Bone marrow (tissue), 2 donors: ENCODE measurements at places on chromosomes 5 and 9.

DNA sequence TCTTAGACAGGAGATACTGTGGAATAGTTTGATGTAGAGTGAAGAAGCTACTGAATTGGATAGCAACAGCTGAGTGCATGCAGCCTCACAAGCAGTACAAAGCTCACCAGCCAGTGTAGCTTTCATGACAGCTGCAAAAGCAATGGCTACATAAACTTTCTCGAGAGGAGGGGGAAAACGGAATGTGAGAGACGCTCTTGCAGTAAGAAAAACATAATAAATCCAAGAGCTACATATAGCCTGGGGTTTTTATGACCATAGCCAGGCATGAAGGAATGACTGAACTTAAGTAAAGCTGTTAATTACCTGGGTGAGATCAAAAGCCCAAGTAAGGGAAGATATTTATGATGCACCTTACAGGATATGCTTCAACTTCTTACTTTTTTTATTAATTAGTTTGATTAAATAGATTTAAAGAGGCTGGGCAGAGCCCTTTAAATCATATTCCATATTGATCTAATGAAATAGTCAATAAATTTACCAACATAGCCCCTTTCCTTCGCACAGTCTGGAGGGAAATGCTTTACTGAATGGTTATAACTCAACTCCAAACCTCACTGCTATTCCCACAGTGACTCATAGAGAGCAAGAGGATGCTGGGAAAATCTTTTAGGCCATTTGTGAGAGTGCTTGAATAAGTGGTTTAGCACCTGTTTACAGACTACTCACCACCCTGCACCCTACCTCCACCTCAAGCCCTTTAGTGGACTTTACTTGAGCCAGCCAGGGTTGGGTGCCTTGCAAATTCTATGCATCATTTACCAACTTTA lies 407.2 kb upstream of the CLINT1 start:
- no peak for DNase-seq

- DNase-seq: peak; percentile 37
These were observed 52.0 kb upstream of the DAPK1 start for GRCh38 chr9:87445646-87446045.

- no peak for DNase-seq
These were observed 175.2 kb downstream of the GAS1 start for GRCh38 chr9:86771941-86772634.

DNA sequence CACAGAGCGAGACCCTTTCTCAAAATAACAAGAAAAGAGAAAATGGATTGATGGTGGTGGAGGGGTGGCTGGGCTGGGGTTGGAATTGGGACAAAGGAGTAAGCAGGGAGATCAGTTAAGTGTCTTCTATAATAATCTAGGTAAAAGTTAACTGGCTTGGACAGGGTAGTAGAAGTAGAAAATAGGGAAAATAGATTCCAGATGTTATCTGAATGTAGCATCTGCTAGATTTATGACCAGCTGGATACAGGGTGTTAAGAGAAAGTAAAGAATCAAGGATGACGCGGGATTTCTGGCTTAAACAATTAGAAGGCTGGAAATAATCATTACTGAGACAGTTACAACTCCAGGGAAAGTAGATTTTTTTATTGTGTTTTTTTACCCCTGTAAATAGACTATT lies 13.0 kb downstream of the PPP6C start:
- DNase-seq: no peak

DNA sequence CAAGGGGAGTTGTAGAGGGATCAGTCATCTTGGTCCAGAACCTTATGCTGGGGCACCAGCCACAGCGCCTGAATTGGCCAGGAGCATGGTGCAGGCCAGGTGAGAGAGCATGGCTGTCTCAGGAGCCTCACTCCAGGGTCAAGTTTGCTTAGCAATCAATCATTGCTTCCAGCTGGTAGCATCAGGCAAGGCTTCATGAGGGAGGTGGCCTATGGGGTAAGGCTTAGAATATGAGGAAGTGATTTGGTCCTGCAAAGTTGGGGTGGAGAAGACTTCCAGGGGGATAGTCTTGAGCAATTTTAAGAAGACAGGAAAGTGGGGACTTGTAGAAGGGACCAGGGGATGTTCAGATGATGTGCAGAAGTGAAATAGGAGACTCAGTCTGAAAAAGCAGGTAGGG lies 53.9 kb upstream of the PITX1 start:
- DNase-seq: no peak

DNA sequence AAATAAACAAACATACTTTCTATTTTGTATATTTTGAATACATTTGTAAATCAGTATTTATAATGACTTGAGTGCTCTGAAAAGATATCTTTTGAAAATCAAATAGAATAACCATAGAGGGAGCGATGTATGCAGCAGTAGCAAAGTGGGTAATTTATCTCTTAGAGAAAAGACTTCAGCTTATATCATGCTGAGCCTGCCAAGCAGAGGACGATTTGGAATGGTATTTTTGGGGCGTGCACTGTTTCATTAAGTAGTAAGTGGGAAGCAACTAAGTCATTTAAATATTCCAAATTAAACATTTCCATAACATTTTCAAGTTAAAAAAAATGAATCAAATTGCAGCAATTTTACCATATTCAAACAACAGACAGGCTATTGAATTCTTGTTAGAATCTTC lies 147.6 kb downstream of the CDH10 start:
- no peak for DNase-seq

DNA sequence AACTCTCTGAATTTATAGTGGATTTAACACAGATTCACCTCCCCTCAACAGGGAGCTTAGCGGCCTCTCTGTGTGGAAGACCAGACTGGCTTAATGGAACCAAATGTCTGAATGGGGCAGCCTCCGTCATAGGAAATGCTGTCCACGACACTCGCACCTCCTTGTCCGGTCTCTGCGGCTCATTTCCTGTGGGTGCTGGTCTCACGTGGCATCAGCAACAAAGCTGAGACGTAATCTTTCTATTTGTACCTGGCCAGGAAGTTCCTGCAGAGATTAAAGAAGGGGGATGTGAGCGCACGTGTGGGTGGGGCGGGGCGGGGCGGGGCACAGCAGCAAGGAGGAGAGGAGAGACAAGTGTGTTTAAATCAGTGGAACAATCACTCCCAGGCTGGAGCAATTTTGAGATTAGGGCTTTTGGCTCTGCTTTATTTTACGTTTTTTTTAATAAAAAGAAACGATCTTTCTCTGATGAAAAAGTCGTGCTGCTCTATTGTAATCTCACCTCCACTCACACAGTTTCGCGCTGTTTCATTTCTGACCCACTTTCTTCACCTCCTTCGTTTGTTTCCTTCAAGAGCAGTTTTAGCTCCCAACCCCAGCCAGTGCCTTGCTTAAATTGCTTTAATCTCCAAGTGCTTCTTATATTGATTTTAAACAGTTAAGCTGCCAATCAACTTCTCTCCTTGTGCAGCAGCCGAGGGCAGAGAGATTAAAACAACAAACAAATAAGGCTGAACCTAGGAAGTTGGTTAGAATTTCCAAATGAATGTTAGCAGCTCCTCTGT lies 132.2 kb upstream of the ASTN2 start:
- no peak for DNase-seq

DNA sequence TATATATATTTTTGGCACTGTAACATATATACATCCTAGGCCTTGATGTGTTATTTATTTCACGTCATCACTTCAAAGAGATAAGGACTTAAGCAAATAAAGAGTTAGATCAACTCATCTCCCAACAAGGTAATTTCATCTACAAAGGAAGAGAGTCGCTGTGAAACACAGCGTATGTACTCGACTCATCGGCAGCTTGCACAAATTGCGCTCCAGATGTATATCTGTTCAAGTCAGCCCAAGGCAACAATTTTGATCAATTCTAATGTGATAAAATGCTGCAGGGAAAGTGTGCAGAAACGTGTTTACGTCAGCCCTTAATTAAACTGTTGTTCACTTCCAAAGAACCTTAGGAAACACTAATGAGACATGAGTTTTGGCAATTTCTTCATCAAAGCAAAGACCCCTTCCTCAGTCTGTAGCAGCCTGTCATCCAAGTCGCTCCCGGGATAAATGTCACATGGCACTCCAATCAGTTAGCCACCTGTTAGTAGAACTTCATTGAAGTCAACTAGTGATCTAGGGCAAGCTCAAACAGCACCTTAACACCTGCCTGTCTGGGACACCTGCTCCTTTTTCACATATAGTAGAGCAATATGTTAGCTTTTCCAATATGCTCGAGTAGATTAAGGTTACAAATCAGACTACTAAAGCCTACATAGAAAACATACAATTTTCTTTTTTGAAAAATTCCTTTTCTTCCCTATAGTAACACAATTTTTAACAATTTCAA lies 182.4 kb downstream of the NFIB start:
- no peak for DNase-seq

DNA sequence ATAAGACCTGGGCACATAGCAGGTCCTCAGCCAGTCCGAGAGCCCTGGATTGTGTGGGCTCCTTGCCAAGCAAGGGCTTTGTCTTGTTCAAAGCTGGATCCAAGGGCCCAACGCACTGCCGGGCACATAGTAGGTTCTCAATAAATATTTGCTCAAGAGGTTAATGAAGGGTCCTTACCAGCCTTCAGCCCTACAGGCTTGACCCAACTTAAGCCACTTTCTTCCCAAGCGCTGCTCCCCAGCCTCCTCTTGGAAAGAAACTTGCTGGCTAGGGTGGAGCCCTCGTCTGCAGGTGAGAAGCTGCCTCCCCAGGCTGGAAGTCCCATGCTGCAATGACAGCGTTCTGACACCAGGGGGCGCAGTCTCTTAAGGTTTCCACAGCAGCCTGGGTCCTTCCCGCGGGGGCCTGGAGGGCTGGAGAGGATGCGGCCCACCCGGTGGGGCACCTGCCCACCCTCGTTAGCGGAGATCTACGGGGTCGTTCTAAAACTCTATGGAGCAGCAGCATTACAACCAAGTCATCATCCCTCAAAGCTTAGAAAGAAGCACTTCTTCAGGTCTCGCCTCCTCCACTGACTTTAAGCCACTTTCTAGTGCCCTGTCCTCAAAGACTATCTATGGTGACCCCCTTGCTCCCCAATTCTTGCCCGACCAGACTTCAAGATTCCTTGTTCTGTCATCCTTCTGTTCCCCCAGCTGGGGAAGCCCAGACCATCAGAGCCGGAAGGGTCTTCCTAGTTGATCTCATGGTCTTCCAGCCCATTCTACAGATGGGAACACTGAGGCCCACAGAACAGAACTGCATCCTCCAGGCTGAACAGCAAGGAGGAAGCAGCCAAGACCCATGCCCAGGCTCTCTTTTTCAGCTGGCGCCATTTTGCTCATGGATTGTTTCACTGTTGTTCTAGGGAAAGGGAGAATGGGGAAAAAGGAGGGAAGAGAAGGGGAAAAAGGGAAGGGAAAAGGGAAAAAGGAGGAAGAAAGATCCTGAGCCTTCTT lies 115.4 kb downstream of the LHX2 start:
- DNase-seq: peak; percentile 63

DNA sequence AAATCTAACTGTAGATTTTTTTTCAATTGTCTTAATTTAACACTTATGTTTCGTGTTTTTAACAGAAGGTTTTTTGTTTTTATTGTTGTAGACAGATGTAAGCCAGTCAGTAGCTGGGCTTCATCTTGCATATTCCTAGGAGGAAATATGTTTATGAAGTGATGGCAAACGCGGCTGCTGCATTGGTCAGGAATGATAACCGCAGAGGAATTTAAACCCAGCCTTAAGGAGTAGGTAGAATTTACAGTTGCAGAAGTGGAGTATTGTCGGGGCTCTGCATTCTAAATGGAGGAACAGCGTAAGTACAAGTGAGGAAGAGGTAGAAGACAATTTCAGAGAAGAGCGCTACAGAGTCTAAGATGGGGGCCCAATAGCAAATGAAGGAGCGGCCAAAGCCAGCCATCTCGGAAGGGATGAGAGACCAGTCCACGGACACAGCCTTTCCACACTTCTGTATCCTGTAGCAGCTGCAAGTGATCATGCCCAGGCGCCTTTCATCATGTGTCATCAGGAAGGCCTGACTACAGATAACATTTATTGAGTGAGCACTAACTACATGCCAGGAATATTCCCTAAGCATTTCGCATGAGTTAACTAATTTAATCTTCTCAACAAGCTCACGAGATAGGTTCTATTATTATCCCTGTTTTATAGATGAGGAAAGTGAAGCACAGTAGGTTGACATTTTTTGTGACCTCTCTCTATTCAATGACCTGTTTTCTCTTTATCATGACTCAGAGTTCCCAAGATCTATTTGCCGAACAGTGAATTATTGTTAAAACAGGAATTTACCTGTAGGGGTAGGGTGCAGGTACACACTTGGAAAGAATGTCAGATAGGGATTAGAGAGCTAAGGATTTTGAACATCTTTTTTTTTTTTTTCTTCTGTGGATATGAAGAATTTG lies 38.1 kb downstream of the CMYA5 start:
- DNase-seq: no peak

GRCh38 chr5:153463806-153464205 lies 26.7 kb upstream of the GRIA1 start:
- no peak for DNase-seq

GRCh38 chr9:123928533-123929176 lies 1.3 kb downstream of the DENND1A start:
- DNase-seq: no peak

DNA sequence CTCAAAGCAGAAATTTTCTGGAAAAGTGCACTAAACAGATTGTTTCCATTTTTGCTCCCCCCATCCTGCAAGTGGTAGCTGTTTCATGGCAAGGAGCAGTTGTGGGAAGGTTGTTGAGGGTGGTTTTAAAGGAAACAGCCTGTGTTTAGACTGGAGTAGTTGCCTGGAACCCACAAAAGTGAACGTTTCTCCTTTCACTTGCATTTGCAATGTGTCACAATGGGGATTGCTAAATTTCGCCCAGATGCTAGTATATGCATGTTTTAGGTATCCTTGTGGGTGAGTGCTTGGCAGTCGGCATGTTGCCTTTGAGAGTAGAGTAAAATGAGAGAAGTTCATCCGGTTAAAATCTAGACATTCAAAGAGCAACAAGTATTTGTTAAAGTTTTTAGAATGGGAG lies 1099.9 kb upstream of the DMAC1 start:
- DNase-seq: no peak

DNA sequence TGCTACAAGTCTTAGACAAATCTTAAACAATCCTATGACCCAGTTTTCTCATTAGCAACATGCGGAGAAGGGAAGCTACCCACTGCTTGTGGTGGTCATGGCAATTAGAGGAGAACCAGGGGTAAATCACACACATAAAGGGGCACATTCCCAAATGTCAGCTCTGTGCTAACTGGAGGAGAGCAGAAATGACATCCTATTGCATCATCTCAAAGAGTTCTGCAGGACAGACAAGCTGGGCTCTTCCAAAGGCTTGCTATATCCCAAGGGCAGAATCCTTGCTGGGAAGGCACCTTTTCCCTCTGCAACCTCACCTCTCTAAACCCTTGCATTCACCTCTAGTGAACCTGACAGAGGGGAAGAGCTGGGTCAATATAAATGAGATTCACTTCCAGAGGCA lies 17.0 kb upstream of the WWC1 start:
- DNase-seq: no peak

DNA sequence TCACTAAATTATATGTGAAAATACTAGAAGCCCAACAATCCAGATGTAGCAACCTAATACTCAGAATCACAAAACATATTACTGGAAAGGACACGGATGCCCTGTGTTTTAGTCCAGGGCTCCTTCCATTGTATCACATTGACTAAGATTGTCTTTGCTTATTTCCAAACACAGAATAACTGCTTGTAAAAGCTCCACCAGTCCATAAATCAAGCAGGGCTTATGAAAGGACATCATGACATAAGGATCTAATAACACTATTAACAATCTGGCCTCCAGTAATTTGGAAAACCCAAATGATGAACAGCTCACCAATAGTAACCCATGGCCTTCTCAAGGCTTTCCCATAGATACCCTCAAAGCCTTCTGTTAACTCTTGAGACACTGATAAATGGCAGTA lies 39.8 kb downstream of the WDR41 start:
- no peak for DNase-seq

GRCh38 chr5:68319706-68320412 lies 104.3 kb downstream of the PIK3R1 start:
- DNase-seq: no peak

- no peak for DNase-seq
These were observed 34.1 kb upstream of the ADAMTS2 start for GRCh38 chr5:179379321-179379890.
